ENCODE measurements at places on chromosomes 12 and 14.

DNA sequence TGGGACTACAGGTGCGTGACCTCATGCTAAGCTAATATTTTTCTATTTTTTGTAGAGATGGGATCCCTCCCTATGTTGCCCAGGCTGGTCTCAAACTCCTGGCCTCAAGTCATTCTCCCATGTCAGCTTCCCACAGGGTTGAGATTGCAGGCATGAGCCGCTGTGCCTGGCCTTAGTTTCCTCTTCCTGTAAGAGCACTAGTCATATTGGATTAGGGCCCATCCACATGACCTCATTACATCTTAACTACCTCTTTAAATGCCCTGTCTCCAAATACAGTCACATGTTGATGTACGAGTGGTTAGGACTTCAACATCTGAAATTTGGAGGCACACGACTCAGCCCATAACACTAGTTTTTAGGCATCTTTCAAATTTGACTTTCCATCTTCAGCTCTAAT lies 72.2 kb upstream of the RASSF3 start:
- DNase-seq, result no peak

- no peak for DNase-seq
Observed at GRCh38 chr14:81177225-81177624, 43.5 kb downstream of the GTF2A1 start.

- DNase-seq, result no peak
Observed at GRCh38 chr12:5206401-5207175, 162.9 kb downstream of the KCNA5 start.

- DNase-seq, result no peak
Observed at GRCh38 chr14:68634874-68635595, 157.8 kb downstream of the ZFP36L1 start.

DNA sequence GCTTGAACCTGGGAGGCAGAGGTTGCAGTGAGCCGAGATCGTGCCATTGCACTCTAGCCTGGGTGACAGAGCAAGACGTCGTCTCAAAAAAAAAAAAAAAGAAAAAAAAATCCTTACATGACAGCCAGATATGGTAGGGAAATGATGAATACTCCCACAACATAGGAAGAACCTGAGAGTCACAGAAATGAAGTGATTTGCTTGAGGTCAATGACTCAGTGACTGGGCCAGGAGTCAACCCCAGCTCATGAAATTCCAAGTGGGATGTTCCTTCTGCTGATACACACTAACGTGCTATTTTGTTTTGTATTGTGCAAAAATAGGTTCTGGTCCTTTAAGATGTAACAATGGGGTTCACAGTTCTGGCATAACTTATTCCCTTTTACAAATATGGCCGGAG lies 9.0 kb downstream of the RHOF start:
- DNase-seq, result peak; percentile 76

GRCh38 chr12:2834581-2835491 lies at the start of gene NRIP2:
Gene NRIP2 (minus strand): TSS chr12:2835035. CDS start chr12:2834983, 52 bp downstream.
- no peak for DNase-seq

All from GM04504 (cell line).